Type B pancreatic cell (in vitro differentiated cells): ENCODE measurements at places on chromosomes 13 and 19. TPM values are rescaled to one million over a fixed set of nuclear protein-coding genes. Genes with fewer than 3 reads are reported as not detected.
A peak's percentile ranks its signal among the peaks of the same experiment; 100 is the strongest.

Gene EPSTI1
- total RNA-seq = 7.9 and 15.7 TPM in 2 replicates

DNA sequence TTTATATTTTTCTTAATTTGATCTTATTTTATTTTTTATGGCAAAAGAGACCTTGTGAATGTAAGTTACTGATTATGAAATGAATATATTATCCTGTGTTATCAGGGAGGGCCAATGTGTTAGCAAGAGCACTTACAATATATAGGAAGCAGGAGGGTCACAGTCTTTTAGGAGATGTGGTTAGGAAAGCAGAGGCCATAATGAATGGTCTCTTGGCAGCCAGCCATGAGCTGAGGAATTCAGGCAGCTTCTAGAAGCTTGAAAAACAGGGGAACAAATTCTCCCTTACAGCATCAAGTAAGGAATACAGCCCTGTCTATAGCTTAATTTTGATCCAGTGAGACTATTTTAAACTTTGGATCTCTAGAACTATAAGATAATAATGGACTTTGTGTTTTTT lies 2374.6 kb downstream of the PCDH9 start:
- H3K36me3 ChIP-seq = no peaks in the 10 kb centered on the region
- H3K27me3 ChIP-seq = peaks cover 2% of the 10 kb centered on the region
- H3K4me1 ChIP-seq = no peaks in the 10 kb centered on the region
- no peak overlapping the region for H3K4me3 ChIP-seq
- H3K27ac ChIP-seq = no peak overlapping the region

GRCh38 chr19:7874076-7874896 lies at the start of gene PRR36:
PRR36 (minus strand) TSS chr19:7874390; CDS start chr19:7873689, 701 bp downstream.
- peak within 1 kb of the TSS; percentile 73 for H3K27ac ChIP-seq
- peak within 1 kb of the TSS; percentile 91 for H3K4me3 ChIP-seq
- peaks cover 4% of the 10 kb centered on the region for H3K36me3 ChIP-seq
- peaks cover 35% of the 10 kb centered on the region for H3K27me3 ChIP-seq
- DNase-seq = peak; percentile 83

Gene STOML3
- 0.56 TPM in 1 of 2 replicates, not detected in the other for total RNA-seq

Gene ZNF345
- 10.9 and 12.5 TPM in 2 replicates for total RNA-seq

DNA sequence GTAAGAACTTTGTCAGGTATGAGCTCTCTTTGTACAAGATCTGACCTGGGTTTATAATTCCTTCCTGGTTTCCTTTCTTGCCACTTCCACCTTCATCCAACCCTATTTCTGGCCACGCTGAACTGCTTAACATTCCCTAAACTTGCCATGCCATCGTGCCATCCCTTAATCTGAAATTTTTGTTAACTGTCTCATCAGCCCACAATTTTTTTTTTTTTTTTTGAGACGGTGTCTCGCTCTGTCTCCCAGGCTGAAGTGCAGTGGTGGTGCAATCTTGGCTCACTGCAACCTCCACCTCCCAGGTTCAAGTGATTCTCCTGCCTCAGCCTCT lies 144.6 kb downstream of the GGACT start:
- peaks cover 20% of the 10 kb centered on the region for H3K4me1 ChIP-seq
- peaks cover 11% of the 10 kb centered on the region for H3K36me3 ChIP-seq
- H3K27me3 ChIP-seq = no peaks in the 10 kb centered on the region
- no peak overlapping the region for H3K4me3 ChIP-seq
- peak overlapping the region; percentile 30 for H3K27ac ChIP-seq

GRCh38 chr13:39516096-39516495 lies 86.9 kb downstream of the LHFPL6 start:
- no peak overlapping the region for H3K27ac ChIP-seq
- peaks cover 22% of the 10 kb centered on the region for H3K27me3 ChIP-seq
- DNase-seq = no peak
- no peak overlapping the region for H3K4me3 ChIP-seq
- H3K36me3 ChIP-seq = peaks cover 5% of the 10 kb centered on the region

DNA sequence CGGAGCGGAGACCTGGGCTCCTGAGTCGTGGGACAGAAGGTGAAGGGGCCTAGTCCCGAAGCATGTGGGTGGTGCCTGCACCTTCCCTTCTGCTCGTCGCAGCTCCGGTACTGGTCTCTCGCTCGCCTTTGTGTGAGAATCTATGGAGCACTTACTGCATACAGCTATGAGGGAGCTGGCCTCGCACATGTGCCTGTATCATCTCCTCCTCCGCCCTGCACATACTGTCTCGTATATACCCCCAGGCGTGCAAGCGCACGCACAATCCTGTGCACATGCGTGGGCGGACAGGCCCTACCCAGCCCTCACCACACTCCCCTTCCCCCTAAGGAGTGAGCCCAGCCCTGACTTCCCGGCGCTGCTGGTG lies 8.7 kb downstream of the PIK3R2 start:
- DNase-seq = no peak
- H3K36me3 ChIP-seq = no peaks in the 10 kb centered on the region
- H3K4me3 ChIP-seq = peak overlapping the region; percentile 28
- peaks cover 4% of the 10 kb centered on the region for H3K4me1 ChIP-seq

GRCh38 chr19:12838182-12838885 lies at the start of gene MAST1:
MAST1 (plus strand) TSS chr19:12838515; CDS start chr19:12838573, 58 bp downstream.
- no peak within 1 kb of the TSS for H3K27ac ChIP-seq
- peak; percentile 75 for DNase-seq
- peak within 1 kb of the TSS; percentile 85 for H3K4me3 ChIP-seq
- H3K27me3 ChIP-seq = peaks cover 84% of the 10 kb centered on the region
- H3K36me3 ChIP-seq = no peaks in the 10 kb centered on the region
- H3K4me1 ChIP-seq = peaks cover 31% of the 10 kb centered on the region

DNA sequence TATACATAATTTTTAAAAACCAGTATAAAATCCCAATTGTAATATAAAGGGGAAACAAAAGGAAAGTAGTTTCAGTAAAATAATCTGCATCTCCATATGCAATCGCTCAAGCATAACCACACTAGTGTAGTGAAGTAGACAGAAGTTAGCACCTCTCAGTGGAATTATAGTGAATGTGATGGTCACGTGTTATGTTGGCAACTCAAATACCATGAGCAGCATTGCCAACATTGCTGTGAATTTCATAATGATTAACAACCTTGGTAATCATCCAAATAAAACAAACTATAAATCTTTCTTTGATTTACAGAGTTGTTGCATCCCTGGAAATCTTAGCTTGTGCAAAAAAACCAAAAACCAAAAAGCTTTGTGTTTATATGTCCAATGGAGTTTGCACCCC lies 77.3 kb upstream of the SIAH3 start:
- H3K4me3 ChIP-seq = no peak overlapping the region
- no peaks in the 10 kb centered on the region for H3K4me1 ChIP-seq
- no peaks in the 10 kb centered on the region for H3K36me3 ChIP-seq
- no peak for DNase-seq
- peaks cover 23% of the 10 kb centered on the region for H3K27me3 ChIP-seq
- no peak overlapping the region for H3K27ac ChIP-seq

DNA sequence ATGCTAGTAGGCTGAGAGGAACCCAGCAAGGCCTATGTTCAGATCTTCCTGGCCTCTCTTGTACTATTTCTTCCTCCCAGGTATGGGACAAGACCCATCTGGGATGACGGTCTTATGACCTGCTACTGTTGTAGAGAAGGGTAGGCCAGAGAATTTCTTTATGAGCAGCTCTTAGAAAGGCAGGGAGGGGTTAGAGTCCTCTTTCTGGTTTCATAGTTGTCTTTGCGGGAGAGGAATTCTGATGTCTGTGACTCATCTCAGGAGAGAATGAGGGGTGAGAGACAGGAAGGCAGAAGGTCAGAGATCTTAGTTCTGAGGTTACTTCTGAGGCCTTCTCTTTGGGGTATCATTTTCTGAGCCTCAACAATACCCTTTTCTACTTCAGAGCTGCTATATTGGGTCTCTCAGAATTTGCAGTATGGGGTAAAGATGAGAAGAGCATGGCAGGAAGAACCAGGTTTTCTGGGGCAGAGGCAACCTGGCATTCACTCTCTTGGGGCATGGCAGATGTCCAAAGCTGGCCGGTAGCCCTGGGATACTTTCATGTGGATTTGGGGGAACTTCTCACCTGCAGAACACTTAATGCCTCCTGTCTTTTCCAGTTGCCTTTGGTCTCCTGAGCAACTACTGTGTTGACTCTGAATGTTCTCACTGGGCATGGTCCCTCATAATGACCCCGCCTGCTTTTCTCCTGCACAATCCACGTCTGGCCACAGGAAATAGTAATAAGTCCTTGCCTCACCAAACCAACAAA lies 154.4 kb downstream of the GGACT start:
- H3K27me3 ChIP-seq = no peaks in the 10 kb centered on the region
- peaks cover 42% of the 10 kb centered on the region for H3K36me3 ChIP-seq
- H3K4me1 ChIP-seq = peaks cover 12% of the 10 kb centered on the region
- peak overlapping the region; percentile 26 for H3K4me3 ChIP-seq
- peak overlapping the region; percentile 97 for H3K27ac ChIP-seq
- no peak for DNase-seq

- H3K27me3 ChIP-seq = peaks cover 13% of the 10 kb centered on the region
- DNase-seq = no peak
- H3K4me1 ChIP-seq = no peaks in the 10 kb centered on the region
- no peak overlapping the region for H3K27ac ChIP-seq
- H3K36me3 ChIP-seq = no peaks in the 10 kb centered on the region
Observed at GRCh38 chr19:51295382-51296126, 15.9 kb upstream of the IGLON5 start.

Gene KLK14
- 0.29 and 0.43 TPM in 2 replicates for total RNA-seq

- H3K4me3 ChIP-seq = peak overlapping the region; percentile 76
- no peaks in the 10 kb centered on the region for H3K36me3 ChIP-seq
- DNase-seq = no peak
- H3K4me1 ChIP-seq = peaks cover 26% of the 10 kb centered on the region
- H3K27ac ChIP-seq = no peak overlapping the region
Observed at GRCh38 chr19:30229525-30230174, 142.5 kb upstream of the ZNF536 start.
